ENCODE measurements at places on chromosomes 6 and 20. TPM values are rescaled to one million over a fixed set of nuclear protein-coding genes. Genes with fewer than 3 reads are reported as not detected.

The CYP24A1 gene
- not detected for total RNA-seq

The MAP3K5 gene
- total RNA-seq = 15.9 TPM

The SNAI1 gene
- 3.2 TPM for total RNA-seq

The C6orf15 gene
- total RNA-seq = not detected

The C20orf204 gene
- total RNA-seq = 1.7 TPM

The TRPC4AP gene
- 60.5 TPM for total RNA-seq

The HLA-DQB1 gene
- total RNA-seq = 23.2 TPM

The CLPSL1 gene
- total RNA-seq = 0.49 TPM

The OOEP gene
- total RNA-seq = 0.58 TPM

The RFX6 gene
- not detected for total RNA-seq

The PPP1R3G gene
- total RNA-seq = 2.8 TPM

The UTRN gene
- 107 TPM for total RNA-seq

The SYNCRIP gene
- total RNA-seq = 63.8 TPM

The EYS gene
- not detected for total RNA-seq

The NHLRC1 gene
- 1.9 TPM for total RNA-seq

The CCDC170 gene
- total RNA-seq = 0.69 TPM

The SLC17A9 gene
- total RNA-seq = 19.8 TPM

The ADNP gene
- 68.9 TPM for total RNA-seq

The DYNLT2 gene
- total RNA-seq = 1.5 TPM

The GRM1 gene
- total RNA-seq = not detected

The TRIM10 gene
- total RNA-seq = 5.4 TPM

The CDH26 gene
- total RNA-seq = 3.3 TPM

The STX11 gene
- total RNA-seq = 2.9 TPM

The BHLHE23 gene
- not detected for total RNA-seq

The KCNK16 gene
- not detected for total RNA-seq

The TBX18 gene
- total RNA-seq = 1.4 TPM

The ZC3H12D gene
- 1.6 TPM for total RNA-seq

The ZBTB12 gene
- 11.8 TPM for total RNA-seq

The KCNK17 gene
- total RNA-seq = 2.2 TPM

The STMND1 gene
- total RNA-seq = 2.2 TPM

The CTNNBL1 gene
- total RNA-seq = 44.0 TPM

Data from mucosa of gallbladder (tissue), 1 donor.